ENCODE measurements at places on chromosomes 12 and 14. TPM values are rescaled to one million over a fixed set of nuclear protein-coding genes. Genes with fewer than 3 reads are reported as not detected.

- no peak for DNase-seq
Observed at GRCh38 chr12:100858656-100859055, 64.1 kb downstream of the ANO4 start.

DNA sequence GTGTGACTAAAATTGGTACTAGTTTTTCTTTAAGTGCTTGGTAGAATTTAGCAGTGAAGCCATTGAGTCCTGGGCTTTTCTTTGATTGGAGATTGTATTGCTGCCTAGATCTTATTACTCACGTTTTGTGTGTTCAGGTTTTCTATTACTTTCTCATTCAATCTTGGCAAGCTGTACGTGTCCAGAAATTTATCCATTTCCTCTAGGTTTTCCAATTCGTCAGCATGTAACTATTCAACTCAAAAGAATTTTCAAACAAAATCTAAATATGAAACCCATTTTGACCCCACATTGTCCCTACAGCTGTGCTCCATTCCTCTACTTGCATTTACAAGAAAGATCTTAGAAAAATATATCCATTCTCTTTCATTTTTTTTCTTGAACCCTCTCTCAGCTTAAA is 1613.4 kb upstream of the SEL1L start:
- DNase-seq, result no peak

- no peak for DNase-seq
Observed at GRCh38 chr14:103198131-103199105, 75.2 kb downstream of the TNFAIP2 start.

GRCh38 chr12:18589316-18589715 is 148.5 kb downstream of the PLCZ1 start:
- DNase-seq, result no peak

DNA sequence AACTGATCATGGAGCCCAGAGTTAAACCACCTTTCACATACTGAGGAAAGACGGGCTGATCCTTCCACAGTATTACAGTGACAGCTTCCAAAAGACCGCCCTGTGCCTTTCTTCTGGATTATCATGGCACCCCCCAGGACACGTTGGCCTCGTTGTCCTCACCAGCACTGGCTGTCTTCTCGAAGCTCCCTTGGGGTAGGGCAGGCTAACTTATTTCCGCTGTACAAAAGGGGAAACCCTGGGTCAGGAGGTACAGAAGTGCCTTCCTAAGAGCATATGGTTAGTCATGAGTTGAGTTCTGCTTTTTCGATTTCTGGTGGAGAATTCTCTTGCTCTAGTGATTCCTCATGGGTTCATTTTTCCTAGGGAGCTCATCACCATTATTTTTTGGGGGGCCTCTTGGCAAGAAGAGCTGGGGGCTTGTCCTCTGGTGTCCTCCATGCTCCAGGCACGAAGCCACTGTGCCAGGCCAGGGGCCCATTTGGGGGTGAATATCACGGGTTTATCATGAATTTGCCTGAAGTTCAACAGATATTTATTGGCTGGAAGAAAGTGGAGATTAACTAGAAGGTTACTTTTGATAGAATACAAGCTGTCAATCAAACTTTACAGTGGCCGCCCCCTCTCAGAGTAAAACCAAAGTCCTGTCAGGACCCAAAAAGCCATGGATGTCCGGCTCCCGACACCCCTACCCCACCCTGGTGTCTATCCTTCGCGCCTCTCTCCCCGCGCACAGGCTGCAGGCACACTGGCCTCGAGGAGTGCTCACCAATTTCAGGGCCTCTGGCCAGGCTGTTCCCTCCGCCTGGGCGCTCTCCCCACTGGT is 8.8 kb upstream of the TRAF3 start:
- no peak for DNase-seq

DNA sequence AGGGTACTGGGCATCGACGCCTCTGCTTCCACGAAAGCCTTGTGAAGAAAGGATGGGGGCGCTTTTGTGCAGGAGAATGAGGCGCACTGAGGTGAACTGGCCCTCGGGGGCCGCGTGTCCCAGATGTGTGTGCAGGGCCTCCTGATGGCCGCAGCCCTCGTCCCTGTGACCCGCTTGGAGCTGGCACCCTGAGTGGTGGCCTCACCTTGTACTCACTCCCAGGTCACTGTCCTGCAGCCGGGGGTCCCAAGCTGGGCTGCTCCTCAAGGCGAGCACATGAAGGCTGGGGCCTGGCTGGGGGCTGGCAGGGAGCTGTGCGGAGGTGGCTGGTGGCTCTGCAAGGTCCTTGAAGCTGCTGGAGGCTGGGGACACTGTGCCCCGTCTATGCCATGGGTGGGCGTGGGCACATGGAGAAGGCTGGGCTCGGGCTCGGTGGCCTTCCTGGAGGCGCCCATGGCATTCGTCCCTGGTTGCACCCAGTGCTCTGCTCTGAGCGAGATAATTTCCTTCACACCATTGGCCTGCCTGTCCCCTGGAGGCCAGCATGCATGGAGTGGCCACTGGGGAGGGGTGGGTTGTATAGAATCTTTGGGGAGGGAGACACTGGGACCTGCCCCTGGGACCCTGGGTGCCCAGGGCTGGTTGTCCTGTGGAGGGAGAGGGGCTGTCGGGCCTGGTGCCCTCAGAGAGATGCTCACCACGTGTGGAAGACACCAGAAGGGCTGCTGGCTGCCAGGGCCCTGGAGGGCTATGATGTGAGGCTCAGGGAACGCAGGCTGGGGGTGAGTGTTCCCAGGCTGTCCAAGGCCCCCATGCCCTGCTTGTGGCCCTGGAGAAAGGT is 79.3 kb downstream of the TMEM121 start:
- no peak for DNase-seq

DNA sequence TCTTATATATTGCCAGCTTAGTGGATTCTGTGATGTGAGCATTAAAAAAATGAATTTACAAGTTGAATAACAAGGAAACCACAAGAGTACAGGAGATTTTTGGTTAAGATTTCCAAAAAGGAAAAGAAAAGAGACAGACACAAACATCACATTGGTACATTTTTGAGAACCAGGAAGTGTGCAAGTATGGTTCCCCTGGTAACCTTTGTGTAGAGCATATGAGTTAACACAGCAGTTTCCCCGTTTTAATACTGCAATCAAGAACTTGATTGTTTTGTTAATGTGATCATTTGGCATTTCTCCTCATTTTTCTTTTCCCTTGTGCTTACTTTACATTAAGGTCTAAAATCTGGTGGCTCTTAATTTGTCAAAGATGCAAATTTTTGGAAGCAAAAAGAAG is 490.4 kb upstream of the ATP2B1 start:
- DNase-seq, result peak; percentile 91

GRCh38 chr14:51697848-51698247 is 46.1 kb downstream of the FRMD6 start:
- no peak for DNase-seq

KCNH5 gene
- polyA plus RNA-seq, result not detected

UBC gene
- polyA plus RNA-seq, result 1,305 TPM

SPIC gene
- not detected for polyA plus RNA-seq

LYZ gene
- polyA plus RNA-seq, result not detected

SDR9C7 gene
- polyA plus RNA-seq, result not detected

POTEM gene
- polyA plus RNA-seq, result not detected

Data from endothelial cell of umbilical vein (primary cell).